Hypothalamus (tissue), 51 donors: ENCODE measurements at places on chromosomes 16 and 17.

GRCh38 chr17:21817791-21818364 is 125.6 kb downstream of the KCNJ18 start:
- no peak for DNase-seq

DNA sequence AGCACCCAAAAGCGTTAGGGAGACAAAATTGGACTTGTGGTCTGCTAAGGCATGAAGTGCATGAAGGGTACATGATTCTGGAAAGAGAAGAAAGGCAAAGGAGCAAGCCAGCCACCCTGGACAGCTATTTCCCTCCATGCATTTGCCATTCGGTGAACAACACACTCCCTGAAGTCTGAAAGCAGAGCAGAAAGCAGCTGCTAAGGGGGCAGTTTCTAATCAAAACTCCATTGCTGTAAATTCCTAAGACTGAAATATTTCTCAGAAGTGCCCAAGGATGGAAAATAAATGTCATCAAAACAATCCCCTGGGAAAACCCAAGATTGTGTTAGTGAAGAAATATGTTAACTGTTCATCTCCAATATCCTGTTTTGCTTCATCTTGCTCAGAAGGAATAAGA is 44.3 kb downstream of the PMP22 start:
- no peak for DNase-seq

- no peak for DNase-seq
Measured at GRCh38 chr16:11631214-11631613, 37.0 kb upstream of the SNN start.

DNA sequence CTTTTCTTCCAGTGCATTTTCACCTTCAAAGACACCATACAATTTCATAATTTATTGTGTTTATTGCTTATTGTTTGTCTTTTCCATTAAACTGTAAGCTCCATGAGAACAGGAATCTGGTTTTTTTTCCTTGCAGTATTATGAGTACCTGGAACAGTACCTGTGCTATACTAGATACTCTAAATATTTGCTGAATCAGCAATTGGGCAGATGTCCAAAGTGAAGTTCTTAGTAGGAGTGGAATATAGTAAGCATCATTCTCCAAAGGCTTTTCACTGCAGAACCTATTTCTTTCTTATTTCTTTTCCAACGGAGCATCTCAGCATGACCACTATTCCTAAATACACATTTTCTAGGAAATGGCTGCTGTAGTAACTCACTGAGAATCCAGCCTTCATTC is 269.0 kb upstream of the CCL2 start:
- no peak for DNase-seq

GRCh38 chr17:58960068-58960467 is 146.6 kb downstream of the TRIM37 start:
- no peak for DNase-seq

DNA sequence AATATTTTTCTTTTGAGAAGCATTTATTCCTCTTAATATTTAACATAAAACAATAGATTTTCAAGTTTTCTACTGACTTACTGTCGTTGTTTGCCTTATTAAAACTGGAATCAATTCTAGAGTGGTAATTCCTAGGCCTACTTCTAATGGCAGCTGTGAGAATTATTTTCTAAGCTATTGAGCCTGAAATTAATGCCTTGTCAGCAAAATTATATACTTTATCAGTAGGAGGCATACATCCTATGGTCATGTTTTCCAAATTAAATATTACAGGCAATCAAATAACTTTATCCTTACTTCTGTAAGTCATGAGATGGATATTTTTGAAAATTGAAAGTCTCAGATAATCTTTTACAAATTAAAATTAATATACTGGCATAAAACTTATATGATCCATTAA is 239.1 kb upstream of the CNTNAP4 start:
- no peak for DNase-seq

GRCh38 chr16:81866820-81867440 is 87.8 kb downstream of the PLCG2 start:
- peak; percentile 20 for DNase-seq

DNA sequence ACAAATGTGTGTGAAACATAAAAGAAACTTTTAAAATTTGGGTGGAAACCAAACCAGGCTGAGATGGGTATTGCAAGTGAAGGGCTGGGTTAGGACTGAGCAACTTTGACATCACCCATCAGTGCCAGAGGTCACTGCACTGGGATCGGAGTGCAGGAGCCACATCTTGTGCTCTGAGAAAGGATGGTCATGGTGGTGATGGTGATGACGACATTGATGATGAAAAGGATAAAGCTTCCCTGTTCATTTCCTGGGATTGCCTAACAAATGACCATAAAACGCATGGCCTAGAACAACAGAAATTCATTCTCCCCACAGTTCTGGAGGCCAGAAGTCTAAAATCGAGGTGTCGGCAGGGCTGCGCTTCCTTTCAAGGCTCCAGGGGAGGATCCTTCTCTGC is 324.0 kb downstream of the MAF start:
- no peak for DNase-seq

- DNase-seq = no peak
Measured at GRCh38 chr16:22194707-22195444, 11.2 kb upstream of the EEF2K start.
